GM23338 (cell line): ENCODE measurements at places on chromosomes 6 and 20.

- DNase-seq, result no peak
These were observed 211.3 kb downstream of the PREX1 start for GRCh38 chr20:48616481-48616880.

DNA sequence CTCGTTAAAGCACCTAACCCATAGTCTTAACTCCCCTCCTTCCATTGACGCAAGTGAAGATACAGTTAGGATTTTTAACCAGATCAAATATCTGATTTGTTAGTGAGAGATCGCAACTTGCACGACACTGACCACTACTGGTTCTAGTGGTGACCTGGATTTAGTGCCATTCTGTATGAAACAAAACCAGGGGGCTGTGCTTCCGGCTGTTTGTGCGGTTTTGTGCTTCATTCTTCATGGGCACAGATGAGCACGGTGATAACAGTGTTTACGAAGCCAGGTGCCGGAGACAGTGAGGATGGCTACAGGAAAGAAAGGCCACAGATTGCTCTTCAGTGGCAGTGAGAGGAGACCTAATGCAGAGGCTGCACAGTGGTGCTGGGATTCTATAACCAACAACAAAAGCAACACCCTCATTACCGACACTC, 75.5 kb downstream of the NOL4L start:
- no peak for DNase-seq

DNA sequence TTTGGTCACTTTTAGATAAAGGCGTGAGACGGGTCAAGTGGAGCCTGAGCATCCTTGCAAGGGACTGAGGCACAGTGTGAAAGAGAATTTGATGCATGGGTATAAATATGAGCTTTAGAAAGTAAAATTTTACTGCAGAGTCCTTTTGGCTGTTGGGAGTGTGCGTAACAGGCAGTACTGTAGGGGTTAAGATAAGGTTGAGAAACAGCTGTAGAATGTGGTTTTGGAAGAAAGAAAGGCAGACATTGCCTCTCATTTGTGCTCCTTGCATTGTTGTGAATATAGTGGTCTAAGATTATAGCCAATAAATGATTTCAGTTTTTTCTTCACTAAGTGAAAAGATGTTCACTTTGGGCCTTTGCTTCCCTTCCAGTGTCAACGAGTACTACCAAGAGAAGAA, 73.0 kb downstream of the RREB1 start:
- no peak for DNase-seq

GRCh38 chr6:27837625-27838057, 74.6 kb downstream of the OR2B2 start:
- DNase-seq, result no peak

DNA sequence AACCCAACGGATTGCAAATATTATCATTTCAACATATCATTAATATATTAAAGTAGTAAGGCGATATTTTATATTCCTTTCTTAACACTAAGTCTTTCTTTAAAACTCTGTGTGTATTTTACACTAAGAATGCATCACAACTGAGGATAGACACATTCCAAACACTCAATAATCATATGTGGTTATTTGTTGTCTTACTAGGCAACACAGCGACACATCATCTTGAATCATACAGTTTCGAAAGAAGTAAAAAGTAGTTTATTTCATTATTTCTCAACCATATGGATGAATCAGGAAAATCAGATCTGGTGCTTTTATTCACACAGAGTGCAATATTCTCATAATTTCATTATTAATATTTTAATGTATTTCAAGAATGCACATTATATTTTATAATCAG, 662.4 kb downstream of the EPHA7 start:
- no peak for DNase-seq

DNA sequence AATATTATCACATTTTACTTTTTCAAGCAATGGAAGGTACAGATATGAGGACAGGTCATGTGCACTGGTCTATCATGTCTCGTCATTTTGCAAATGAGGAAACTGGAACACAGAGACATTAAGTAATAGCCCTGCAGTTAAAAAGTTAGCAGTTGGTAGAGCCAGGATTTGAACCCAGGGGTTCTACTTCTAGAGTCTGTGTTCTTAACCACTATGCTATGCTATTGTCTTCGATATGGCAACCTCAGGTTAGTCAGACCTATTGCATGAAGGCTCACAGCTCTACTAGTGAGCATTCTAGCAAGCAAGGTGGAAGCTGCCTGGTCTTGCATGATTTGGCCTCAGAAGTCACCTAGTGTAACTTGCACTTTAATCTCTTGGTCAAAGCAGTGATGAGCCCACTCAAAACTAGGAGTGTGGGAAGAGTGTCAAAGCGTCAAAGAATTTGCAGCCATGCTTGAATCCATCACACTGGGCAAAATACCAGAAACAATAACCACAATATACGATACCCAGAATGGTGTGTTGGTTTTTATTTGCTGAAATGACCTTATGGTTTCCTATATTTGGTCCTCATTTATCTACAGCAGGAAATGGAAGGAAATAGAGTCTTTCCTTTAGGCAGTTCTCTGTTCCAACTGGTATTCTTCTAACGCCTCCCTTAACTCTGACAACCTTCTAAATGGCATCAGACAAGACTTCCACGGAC, 20.4 kb upstream of the BMP2 start:
- peak; percentile 33 for DNase-seq

GRCh38 chr6:111015389-111016124, 33.7 kb downstream of the RPF2 start:
- DNase-seq, result no peak

DNA sequence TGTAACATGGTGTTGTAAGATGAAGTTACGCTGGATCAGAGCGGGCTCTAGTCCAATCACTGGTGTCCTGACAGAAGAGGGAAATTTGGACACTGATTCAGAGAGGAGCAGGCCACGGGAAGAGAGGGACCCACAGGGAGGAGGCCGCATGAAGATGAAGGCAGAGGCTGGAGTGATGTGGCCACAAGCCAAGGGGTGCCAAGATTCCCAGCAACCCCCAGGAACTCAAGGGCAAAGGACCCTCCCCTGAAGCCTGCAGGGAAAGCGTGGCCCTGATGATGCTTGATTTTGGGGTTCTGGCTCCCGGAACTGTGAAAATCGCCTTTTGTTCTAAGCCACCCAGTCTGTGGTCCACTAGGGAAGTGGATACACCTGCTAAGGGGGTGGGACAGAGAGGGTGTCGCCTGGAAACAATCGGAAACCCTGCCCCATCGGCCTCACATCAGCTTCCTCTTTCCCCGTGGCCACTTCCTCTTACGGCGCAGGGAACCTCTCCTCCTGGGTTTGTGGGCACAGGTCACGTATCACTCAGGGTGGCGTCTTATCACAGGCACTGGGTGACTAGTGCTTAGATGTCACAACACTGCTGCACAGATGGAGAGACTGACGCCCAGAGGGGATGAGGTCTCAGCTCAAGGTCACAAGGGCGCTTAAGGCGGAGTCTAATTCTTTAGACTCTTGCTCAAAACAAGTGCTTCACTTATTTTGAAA, 58.0 kb downstream of the SULF2 start:
- no peak for DNase-seq

DNA sequence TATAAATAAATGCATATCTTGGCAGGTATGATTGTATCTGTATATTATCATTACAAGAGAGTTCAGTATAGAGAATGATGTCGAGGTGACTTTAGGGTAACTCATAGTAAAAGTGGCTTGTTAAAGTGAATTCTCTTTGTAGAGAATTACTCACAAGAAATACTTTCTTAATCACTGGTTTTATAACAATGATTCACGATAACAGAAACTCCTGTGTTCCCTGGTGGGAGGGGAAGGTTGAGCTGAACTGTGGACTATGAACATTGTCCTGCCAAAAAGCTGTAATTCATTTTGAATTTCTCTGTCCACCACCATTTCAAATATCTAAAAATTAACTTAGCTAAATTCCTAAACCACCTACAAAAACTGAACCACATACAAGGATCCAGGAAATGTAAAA, 7.7 kb downstream of the TPMT start:
- DNase-seq, result no peak

GRCh38 chr6:41757931-41758640, 10.9 kb upstream of the PGC start:
- no peak for DNase-seq

DNA sequence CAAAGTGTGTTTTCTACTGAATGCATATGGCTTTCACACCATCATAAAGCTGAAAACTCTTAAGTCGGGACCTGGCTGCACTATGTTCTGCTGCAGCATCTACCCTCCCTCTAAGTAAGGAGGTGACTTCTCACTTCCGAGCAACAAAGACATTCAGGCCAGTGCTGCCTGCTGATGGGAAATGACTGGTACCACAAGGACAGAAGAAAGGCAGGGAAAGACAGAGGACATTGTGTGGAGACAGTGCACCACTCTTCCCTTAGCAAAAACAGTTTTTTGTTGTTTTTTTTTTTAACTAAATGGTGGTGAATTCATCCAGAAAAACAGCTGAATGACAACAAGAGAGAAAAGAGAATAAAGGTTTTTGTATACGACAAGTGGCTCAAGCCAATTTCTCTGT, 81.5 kb downstream of the MAP7 start:
- DNase-seq, result no peak

DNA sequence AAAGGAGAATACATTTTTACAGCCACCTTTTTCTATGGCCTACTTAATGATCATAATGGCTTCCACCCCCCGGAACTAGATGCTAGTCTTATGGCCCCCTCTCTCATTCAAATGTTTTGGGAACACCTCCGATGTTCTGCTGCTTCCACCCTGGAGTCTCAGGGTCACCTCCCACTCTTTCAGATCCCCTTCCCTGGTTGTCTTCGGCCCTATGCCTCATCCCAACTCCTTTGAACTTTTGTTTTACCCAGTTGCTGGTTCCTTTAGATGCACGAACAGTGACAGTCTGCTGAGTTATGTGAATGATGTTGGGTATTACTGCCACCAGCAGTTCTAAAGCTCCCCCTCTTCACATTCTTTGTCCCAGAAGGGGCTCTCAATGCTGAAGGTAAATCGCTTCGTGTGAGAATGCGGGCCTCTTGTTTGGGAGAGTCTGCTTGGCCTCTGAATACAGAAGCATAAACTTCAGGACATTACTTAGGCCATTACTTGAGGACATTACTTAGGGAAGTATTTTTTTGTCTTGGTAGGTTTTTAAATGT, 309.1 kb downstream of the SOX4 start:
- DNase-seq, result peak; percentile 27

DNA sequence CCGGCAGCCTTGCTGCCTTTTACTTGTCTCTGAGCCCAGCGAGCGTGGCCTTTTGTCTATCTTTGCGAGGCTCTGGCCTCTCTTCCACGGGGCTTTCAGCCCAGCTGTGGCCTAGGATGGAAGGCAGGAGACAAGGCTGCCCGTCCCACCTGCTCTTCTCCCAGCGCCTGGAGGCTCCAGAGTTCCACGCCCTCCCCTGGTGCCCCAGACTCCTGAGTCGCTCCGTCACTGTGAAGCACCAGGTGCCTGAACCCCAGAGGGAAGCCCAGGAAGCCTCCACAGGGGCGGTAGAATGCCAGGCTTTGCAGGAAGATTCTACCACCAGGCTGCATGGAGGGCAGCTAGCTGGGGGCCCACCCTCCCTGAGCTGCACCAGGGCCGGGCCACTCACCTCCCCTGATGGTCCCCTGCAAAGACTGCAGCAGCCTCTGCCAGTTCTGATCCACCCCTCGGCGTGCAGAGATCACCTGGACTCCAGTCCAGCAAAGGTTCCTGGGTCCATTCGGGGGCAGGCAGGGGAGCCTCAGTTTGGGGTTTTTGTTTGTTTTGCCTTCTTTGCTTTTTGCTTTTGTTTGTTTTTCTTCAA, 384.6 kb downstream of the CDH4 start:
- DNase-seq, result peak; percentile 38
